SIG-M5 (cell line): ENCODE measurements at places on chromosomes 4 and X.

DNA sequence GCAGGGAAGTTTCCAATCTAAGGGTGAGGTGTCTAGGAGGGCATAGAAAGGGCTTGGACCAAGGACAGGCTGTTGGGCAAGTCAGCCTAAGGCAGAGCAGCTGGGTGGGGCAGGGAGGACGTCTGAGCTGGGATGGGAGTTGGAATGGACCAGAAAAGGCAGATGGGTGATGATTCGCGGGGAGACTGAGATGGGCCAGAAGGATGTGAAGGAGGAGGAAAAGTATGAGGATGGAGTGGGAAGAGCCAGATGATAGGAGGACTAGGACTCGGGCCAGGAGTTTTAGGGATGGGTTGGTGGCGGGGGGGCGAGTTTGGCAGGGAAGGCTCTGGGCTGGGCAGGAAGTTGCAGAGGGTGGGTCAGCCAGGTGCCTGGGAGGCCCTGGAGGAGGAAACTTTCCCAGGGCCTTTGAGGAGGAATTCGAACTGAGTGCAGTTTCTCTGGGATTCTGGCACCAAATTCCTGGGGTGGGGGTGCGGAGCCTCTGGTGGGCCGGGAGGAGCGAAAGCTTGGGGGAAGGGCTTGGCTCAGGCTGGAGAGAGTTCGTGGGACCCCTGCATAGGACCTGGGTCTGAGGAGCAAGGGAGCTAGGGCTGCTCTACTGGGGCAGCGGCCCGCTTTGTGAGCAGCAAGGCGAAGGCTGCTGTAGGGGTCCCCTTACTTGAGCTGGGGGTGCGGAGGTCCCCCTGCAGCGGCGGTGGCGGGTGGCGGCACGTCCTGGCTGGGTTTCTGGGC is 8.7 kb upstream of the TIMP1 start:
- no peak for DNase-seq

GRCh38 chrX:151970661-151971060 is 3.8 kb downstream of the GABRE start:
- no peak for DNase-seq

- DNase-seq = no peak
Measured at GRCh38 chr4:1567808-1568581, 116.1 kb downstream of the FAM53A start.

- DNase-seq = no peak
Measured at GRCh38 chr4:155711556-155711955, 44.9 kb downstream of the GUCY1A1 start.

- DNase-seq = no peak
Measured at GRCh38 chr4:100244347-100244746, 54.1 kb upstream of the DDIT4L start.

DNA sequence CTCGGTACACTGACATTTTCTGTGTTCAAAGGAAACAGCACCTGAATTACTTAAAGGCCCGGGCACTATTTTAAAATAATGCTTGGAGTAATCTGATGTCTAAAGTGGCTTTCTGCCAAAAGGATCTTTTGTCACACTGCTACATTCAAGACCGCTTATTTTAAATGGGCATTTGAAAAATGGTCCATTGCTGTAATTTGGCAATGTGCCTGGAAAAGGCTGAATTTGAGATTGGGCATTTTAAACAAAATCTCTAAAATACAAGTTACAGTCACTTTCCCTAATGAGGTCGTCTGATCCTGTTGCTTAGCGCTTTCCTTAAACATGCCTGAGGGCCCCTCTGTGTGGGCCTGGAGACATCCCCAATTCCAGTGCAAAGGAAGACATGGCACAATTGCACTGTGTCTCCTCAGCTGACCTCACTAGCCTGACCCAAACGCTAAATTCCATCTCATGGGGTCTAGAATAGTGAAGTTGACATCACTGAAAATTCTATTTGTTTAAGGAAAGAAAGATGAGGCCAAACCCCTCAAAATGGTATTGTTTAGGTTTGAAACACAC is 214.2 kb downstream of the GPC3 start:
- DNase-seq = no peak

DNA sequence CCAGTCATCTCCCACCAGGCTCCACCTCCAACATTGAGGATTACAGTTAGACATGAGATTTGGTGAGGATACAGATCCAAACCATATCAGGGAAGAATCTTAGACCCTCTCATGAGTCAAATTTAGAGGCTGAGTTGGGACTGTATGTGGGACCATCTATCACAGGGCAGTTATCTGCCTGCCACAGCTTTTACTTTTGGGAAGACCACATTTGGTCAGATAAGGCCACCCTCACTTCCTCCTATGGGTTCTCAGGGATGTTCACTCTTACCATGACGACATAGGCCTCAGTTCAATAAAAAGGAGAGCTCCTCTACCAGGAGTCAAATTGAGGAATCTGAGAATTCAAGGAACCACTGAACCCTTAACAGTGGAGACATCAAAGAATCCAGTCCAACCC is 2.1 kb downstream of the MAGEB2 start:
- no peak for DNase-seq

DNA sequence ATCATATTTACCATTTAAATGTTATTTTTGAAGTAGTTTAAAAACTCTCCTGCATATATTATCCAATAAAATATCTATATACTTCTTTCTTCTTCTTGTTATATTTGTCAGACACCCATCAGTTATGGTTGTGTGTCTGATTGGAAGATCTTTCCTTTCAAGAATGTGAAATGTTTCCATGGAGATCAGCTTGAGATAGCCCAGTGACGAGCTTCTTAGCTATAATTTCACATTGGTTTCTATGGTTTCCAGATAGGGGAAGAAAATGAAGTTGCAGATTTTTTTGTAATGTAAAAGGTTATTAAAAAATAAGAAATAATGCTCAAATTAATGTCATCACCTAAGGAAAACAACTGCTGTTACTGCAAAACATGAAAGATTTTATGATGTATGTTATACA is 189.0 kb downstream of the COX7B2 start:
- no peak for DNase-seq

DNA sequence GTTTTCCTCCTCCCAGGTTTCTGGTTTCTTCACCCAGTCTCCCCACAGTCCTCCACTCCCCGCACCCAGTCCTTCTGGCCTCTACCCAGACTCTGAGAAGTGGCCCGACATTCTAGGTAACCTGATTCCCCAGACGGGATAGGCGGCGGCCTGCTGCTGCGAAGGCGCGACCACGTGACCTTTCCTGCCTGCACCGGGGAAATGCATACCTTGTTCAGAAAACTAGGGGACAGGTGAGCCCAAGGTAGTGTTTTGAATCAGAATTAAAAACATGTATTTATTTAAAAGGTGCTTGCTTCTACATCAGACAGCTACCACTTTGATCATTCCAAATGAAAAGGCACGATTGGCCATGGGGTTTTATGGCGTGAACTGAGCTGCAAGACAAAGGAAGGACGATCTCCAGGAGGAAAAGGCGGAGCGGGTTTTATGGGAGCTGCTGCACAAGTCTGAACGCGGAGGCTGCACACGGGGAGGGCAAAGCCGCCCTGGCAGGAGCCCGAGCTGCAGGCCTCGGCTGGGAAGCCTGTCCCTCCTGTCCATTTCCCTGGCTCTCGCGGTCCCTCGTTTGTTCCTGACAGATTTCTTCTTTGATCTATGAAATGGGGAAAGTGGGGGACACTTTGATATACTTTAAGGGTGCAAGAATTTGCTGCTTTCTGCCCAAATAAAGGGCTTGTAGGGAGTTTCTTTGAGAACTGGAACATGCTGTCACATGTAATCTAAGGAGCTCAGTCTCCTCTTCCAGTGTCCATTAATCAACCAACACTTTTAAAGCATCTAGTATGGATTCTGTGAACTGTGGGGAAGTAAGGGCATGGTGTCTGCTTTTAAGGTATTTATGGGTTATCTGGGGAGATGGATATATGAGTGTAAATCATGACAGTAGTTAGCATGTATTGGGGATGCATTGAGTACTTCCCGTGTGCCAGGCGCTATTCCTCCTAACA is 150.9 kb downstream of the SPRY1 start:
- no peak for DNase-seq

GRCh38 chrX:10851809-10852208 is 231.4 kb upstream of the MID1 start:
- DNase-seq = no peak

GRCh38 chrX:39946822-39947221 is 150.9 kb downstream of the BCOR start:
- no peak for DNase-seq

DNA sequence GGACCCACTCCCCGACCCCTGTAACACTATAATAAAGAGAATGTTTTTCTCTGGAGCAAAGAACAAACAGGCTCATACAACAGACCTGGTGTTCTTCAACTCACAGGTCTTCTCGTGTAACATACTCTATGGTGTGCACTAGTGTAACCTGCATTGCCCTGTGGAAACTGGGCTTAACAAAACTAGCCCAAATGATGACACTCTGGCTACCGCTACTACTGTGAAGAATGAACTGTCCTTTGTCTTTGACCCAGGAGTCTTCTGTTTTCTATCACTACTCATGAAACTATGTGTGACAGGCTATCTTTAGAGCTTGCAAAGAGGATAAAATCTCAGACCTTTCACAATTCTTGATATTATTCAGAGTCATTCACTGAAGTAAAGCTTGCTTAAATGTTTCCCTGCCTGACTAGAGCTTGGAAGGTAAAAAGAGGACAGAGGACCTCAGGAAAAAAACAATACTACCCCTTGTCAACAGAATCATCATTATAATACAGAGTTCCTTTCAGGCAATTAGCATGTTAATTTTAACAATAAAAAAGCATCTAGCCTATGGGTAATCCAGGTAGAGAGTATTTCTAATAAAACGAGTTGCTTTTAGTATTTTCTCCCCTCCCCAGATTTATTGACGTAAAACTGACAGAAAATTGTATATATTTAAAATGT is 59.2 kb downstream of the FSTL5 start:
- no peak for DNase-seq
